ENCODE measurements at places on chromosomes 3 and 15.

DNA sequence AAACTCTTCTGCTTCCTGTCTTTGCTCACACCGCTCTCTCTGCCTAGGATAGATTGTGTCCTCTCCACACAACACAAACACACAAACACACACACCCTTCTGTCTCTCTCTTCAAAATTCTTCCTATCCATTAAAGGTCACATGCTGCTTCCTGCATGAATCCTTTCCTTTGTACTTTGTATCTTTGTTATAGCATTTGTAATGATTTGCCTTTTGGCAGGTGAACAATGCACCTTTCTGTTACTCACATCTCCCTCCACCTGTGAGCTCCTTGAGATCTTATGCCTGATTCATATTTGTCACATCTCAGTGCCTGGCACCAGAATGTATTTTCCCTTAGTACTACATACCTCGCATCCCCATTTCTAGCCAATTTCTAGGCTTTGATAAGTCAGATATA is 251.4 kb upstream of the UMPS start:
- DNase-seq = no peak

GRCh38 chr3:73611176-73611575 is 13.6 kb downstream of the PDZRN3 start:
- no peak for DNase-seq

GRCh38 chr3:63338351-63338750 is 60.2 kb downstream of the SYNPR start:
- no peak for DNase-seq

DNA sequence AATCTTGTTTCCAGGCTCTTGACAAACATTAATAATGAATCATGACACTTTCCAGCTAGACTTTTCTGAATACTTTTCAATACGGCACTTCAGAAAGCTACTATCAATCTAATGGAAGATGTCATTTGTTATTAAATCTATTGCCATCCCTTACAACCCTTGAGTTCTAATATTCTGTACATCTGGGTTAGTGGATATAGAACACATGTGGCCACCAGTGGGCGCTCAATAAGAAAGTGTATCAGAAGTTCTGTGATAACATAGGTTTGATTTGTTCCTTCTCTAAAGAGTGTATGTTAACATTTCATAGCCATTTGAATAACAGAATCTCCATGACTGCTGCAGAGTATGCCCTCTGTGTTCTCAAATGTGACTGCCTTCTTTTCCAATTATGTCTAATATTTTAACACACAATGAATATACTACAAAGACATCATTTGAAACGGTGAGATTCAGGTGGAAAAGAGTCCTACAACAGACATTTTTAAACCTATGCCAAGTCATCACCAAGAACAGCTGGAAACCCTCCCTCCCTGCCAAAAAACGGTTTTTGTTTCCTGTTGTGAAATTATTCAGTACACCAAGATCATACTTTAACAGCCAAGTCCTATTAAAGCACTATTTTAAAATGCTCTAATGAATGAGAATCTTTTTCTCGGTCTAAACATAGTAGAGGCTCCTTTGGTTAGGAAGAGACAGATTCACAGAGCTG is 22.2 kb downstream of the ALDH1A2 start:
- peak; percentile 42 for DNase-seq

DNA sequence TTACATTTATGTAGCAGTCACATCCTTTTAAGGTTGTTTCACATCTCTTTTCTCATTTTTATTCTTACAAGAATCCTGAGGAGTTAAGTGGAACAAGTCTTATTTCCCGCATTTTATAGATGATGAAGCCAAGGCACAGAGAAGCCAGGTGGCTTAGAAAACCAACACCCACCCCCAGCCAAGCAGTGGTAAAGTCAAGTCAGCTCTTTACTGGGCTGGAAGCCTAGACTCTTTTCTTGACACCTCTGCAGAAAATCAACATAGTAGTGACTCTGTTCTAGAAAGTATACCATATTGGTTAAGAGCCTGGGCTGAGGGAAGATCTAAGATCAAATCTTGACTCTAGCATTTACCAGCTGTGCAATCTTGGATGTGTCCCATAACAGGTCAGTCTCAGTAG is 195.7 kb downstream of the KCNAB1 start:
- DNase-seq = no peak

GRCh38 chr15:97652700-97653167 is 307.8 kb upstream of the ARRDC4 start:
- DNase-seq = no peak

DNA sequence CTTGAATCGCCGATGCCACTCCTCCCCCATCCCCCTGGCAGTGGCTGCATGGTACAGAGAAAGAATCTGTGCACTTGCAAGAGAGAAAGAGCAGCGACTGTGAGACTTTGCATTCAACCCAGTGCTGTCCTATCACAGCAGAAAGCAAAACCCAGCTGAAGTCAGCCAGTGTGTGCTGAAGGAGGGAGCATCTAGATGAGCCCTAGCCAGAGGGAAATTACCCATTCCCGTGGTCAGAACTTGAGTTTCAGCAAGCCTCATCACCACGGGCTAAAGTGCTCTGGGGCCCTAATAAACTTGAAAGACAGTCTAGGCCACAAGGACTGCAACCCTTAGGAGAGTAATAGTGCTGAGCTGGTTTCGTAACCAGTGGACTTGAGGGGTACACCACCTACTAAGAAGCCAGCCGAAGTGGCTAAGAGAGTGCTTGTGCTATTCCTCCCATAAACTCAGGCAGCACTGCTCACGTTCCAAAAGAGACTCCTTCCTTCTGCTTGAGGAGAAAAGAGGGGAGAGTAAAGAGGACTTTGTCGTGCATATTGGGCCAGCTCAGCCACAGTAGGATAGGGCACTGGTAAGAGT is 15.2 kb upstream of the PIK3R4 start:
- DNase-seq = no peak

DNA sequence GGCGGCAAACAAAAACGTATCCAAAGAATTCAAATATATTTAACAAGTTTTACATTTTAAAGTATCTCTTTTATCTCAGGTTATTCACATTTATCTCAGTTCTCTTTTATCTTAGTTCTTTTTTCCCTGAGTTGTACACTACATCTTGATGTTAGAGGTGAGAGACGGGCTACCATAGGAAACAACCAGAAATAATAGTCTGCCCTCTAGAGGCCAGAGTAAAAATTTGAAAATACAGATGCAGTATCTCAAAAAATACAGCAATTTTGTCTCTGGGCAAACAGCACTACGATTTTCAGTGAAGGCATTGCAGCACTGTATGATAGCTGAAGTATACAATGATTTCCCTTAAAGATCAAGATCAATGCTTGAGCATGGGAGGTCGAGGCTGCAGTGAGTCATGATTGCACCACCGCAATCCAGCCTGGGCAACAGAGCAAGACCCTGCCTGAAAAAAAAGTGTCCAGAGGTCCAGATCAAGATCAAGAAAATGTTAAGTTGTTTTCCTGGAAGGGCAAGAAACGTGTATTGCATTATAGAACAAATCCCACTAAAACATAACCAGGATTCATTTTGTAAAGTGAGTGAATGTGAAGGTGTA is 82.6 kb upstream of the ATP11B start:
- no peak for DNase-seq

DNA sequence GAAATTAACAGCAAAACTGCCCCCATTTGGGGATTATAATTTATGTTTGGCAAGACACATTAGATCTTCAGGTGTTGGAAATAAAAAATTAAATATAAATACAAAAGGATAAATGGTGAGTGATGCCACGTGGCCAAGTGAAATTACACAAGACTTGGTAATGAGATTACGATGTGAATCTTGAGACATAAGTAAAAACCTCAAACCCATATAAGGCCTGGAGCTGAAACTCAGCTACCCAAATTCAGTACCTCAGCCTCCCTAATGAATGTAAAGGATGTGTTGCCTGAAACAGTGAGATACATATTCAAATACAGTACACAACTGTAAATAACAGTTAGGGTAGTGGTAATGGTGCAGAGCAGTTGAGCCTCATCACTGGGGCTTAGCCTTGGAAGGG is 1146.6 kb downstream of the OTOL1 start:
- DNase-seq = no peak

DNA sequence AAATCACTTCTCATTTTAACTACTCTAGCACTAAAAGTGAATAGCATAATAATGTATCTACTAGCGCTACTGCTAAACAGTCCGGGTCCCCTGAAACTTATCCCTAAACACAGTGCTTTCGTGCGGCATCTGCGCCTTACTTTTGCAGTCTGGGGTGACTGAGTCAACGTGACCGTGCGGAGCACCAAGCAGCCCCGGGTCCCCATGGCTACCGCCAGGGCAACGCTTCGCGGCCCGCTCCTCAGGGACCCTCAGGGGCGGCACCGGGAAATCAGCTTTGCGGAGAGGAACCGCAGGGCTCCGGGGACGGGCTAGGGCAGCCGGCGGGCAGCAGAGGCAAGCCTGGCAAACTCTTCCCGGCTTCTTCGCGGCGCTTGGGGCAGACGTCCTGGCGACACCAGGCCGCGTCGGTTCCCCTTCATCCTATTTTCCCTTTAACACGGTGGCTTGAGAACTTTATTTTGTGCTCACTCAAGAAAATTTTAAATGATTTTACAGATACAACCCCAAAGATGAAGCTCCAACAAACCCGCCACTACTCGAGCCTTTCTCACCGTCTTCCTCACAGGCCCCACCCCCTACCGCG is 757 bp upstream of the DIPK2A start:
- peak; percentile 59 for DNase-seq

- no peak for DNase-seq
Observed at GRCh38 chr15:75731248-75732151, 18.9 kb upstream of the CSPG4 start.

- no peak for DNase-seq
Observed at GRCh38 chr3:157436583-157437291, at the start of gene PTX3. Gene PTX3 (plus strand): TSS chr3:157436850. CDS start chr3:157436934, 84 bp downstream.

DNA sequence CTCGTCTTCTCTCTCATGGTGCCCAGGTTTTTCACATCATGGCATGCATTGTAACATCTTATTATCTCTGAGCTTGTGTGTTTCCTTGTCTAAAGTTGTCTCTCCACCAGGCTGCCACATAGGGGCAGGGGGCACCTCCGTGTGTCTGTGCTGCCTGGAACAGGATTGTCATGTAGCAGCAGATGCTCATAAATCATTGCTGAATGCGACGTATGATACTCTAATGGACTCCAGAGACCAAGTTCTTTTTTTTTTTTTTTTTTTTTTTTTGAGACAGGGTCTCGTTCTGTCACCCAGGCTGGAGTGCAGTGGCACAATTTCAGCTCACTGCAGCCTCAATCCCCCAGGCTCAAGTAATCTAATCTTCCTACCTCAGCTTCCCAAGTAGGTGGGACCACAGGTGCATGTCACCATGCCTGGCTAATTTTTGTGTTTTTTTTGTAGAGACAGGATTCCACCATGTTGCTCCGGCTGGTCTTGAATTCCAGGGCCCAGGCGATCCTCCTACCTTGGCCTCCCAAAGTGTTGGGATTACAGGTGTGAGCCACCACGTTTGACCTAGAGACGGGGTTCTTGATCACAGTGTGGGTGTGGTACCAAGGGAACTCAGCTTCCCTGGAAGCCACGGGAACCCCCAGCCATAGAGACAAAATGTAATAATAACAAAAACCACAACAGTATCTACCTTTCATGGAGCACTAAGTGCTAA is 4.7 kb upstream of the DNASE1L3 start:
- DNase-seq = no peak

DNA sequence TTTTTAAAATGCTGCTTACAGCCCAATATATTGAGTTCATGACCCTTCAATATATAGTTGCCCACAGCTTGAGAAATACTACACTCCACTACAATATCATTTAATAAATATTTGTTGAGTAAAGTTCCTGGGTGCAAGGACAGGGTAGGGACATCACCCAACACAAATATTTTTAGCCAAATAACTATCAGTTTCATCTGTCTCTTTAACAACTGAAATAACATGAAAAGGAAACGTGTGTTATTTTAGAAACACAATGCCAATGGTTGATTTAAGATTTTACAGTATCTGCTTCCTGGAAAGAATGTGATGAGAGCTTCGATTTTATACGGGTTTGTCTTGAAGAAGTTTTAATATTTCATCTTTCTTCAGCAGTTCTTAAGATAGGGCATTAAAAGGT is 67.7 kb upstream of the CDV3 start:
- DNase-seq = no peak

DNA sequence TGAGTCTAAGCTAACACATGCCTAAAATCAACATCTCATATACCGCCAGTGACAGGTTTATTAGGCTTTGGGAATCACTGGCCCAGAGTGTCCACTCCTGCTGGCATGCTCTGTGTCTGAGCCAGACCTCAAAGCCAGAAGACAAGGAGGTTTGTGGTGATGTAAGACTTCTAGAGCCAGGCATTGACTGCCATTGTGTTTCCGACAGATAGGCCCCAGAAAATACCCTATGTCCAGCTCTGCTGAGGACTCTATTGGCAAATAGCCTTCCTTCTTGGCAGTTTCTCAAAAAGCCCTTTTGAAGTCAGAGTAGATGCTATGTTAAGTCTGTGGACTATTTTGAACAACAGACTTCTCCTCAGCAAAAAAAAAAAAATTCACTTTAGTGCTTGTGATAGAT is 181.9 kb upstream of the UBE2E1 start:
- no peak for DNase-seq

GRCh38 chr15:82862886-82863285 is 53.5 kb downstream of the WHAMM start:
- DNase-seq = no peak

GRCh38 chr15:58357529-58358476 is 74.0 kb upstream of the LIPC start:
- DNase-seq = peak; percentile 58

- DNase-seq = no peak
Observed at GRCh38 chr3:115626006-115626409, 2.7 kb downstream of the GAP43 start.

DNA sequence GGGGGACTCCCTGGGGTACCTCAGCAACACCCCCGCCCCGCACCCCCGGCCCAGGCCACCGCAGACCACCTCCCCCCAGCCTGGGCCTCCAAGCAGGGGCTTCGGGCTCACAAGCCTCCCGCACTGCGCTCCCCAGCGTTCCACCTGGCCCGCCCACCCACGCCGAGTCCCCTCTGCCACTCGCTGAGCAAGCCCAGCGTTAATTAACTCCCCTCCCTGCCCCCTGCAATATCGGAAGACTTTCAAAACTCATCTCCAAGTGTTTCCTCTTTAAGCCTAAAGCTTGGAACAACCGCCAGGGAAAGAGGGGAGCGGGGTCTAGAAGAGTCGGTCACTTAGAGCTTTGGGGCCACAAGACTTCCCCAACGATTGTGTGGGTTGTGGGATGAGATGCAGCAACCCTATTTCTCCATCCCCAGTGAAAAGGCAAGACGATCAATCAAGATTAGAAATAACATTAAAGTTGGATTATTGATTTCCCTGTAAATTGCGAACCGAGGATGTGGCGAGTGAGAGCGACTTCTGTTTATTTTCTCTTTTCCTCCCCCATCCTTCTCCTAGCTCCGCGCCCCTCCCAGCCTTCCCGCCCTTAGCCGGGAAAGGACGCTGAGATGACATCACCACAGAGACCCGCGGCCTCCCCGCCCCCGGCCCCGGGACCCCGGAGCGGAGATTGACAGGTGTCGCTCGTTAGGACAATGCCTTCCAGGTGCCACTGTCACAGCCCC is 30.2 kb downstream of the NR2F2 start:
- DNase-seq = no peak

GRCh38 chr15:79434361-79434760 is 2.2 kb downstream of the MINAR1 start:
- DNase-seq = no peak

GRCh38 chr15:40743921-40744814 is 10.9 kb downstream of the RMDN3 start:
- DNase-seq = peak; percentile 64

GRCh38 chr3:148698190-148698810 is 597 bp downstream of the AGTR1 start:
- no peak for DNase-seq
